ENCODE measurements at places on chromosomes 16 and 17.

DNA sequence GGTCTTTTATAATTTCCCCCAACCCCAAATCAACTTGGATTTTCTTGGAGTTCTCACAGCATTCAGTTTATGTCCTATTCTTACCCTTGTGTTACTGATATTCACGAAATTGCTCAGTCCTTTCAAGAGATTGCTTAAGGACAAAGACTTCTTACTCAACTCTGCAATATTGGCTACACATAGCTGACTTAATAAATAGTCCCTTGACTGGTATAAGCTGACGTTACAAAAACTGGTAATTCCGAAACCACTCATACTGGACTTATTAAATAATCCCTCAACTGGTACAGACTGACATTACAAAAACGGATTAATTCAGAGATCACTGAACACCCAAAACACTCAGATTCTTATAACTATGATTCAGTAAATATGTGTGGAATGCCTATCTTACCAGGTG lies 860 bp downstream of the TIGD7 start:
- peaks cover 36% of the 10 kb centered on the region for H3K36me3 ChIP-seq
- no peaks in the 10 kb centered on the region for H3K27me3 ChIP-seq
- DNase-seq = no peak

GRCh38 chr16:63447121-63447520 lies 1410.9 kb upstream of the CDH8 start:
- H3K27ac ChIP-seq = no peak overlapping the region
- DNase-seq = no peak
- no peak overlapping the region for H3K4me3 ChIP-seq
- no peaks in the 10 kb centered on the region for H3K36me3 ChIP-seq

- H3K36me3 ChIP-seq = peaks cover 13% of the 10 kb centered on the region
- H3K4me3 ChIP-seq = no peak overlapping the region
- H3K27me3 ChIP-seq = no peaks in the 10 kb centered on the region
- peaks cover 16% of the 10 kb centered on the region for H3K4me1 ChIP-seq
- no peak overlapping the region for H3K27ac ChIP-seq
These were observed 11.7 kb downstream of the ATPAF2 start for GRCh38 chr17:18027280-18027679.

GRCh38 chr16:23158114-23158513 lies 8.9 kb upstream of the USP31 start:
- no peak overlapping the region for H3K4me3 ChIP-seq
- DNase-seq = no peak
- H3K27me3 ChIP-seq = peaks cover 48% of the 10 kb centered on the region
- H3K36me3 ChIP-seq = no peaks in the 10 kb centered on the region
- no peaks in the 10 kb centered on the region for H3K4me1 ChIP-seq
- H3K27ac ChIP-seq = no peak overlapping the region

DNA sequence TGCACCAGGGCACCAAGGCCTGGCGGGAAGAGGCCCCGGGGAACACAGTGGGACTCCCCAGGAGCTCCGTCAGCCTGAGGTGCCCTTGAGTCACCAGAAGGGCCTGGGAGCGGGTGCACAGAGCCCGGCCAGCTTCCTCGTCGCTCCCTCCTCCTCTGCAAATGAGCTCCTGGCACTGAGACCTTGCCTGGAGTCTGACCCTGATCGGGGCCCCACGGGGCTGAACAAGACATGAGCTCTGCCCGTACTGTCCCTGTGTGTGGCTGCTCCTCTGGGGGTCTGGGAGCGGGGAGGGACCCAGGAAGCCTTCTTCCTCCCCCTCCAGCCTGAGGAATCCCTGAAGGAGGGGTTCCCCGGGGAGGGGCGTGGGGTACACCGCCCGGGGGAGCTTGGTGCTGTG lies 36.4 kb upstream of the SSTR5 start:
- no peak overlapping the region for H3K27ac ChIP-seq
- H3K36me3 ChIP-seq = no peaks in the 10 kb centered on the region
- H3K27me3 ChIP-seq = peaks cover 17% of the 10 kb centered on the region
- H3K4me3 ChIP-seq = no peak overlapping the region
- DNase-seq = no peak

DNA sequence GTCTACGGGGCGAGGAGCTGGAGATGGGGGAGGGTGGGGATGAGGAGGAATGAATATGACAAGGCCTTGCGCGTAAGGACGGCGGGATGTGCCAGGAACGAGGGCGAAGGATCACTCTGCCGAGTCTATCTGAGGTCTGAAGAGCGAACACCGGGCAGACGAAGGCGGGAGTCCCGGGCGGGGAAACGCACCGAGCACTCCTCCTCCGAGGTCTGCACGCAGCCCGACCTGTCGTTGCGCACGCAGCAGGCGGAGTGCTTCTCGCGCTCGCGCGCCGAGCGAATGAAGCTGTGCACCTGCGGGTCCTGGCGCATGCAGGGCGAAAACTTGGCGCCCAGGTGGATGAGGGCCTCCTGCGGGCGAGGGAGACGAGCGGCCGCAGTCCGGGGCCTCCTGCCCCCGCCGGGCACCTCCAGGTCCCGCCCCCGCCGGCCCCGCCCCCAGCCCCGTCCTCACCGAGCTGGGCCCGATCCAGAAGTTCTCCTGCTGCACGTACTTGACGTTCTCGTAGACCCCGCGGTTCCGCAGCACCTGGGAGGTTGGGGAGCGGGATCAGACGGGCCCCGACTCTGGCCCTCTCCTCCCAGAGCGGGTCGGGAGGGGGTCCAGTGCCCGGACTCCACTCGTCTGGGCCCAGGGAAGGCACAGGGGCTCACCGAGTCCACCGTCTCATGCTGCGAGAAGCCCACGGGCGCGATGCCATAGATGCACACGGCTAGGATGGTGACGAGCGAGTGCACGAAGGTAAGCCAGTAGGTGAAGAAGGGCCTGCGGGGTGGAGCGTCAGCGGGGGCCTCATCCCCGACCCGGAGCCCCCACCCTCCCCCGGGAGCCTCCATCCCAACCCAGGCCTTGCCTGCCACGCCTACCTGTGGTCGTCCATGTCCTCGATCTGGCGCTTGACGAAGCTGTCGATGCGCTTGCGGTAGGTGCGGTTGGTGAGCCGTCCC lies 7.6 kb downstream of the SNRNP25 start:
- peaks cover 3% of the 10 kb centered on the region for H3K36me3 ChIP-seq
- H3K27ac ChIP-seq = no peak overlapping the region
- peaks cover 9% of the 10 kb centered on the region for H3K4me1 ChIP-seq
- H3K27me3 ChIP-seq = no peaks in the 10 kb centered on the region

- H3K27ac ChIP-seq = peak overlapping the region; percentile 60
- H3K27me3 ChIP-seq = no peaks in the 10 kb centered on the region
- H3K4me3 ChIP-seq = peak overlapping the region; percentile 43
- peaks cover 52% of the 10 kb centered on the region for H3K36me3 ChIP-seq
These were observed 31.9 kb downstream of the PDIA2 start for GRCh38 chr16:314795-315299.

- no peak for DNase-seq
- H3K36me3 ChIP-seq = peaks cover 55% of the 10 kb centered on the region
- peak overlapping the region; percentile 98 for H3K27ac ChIP-seq
- peaks cover 40% of the 10 kb centered on the region for H3K4me1 ChIP-seq
- H3K4me3 ChIP-seq = peak overlapping the region; percentile 94
These were observed 635 bp upstream of the SP2 start for GRCh38 chr17:47895347-47895855.
